ENCODE measurements at places on chromosomes 12 and 14. TPM values are rescaled to one million over a fixed set of nuclear protein-coding genes. Genes with fewer than 3 reads are reported as not detected.
A peak's percentile ranks its signal among the peaks of the same experiment; 100 is the strongest.

DNA sequence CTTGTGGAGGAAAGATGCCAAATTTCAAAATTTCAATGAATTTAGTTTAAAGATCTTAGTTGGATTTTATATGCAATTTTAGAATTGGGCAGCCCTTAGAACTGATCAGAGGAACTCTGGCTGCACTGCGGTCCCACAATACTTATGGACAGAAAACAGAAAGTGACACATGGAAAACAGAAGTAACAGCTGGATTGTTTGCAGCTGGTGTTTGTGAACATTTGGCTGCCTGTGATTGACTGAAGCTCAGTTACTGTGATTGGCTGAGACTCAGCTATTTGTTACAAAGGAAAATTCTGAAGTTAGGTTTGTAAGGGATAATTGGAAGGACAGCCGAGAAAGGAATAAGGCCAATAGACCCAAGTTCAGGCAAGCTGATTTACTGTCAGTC lies 10.0 kb upstream of the KRT86 start:
- no peaks in the 10 kb centered on the region for H3K4me1 ChIP-seq
- H3K27me3 ChIP-seq = peaks cover 5% of the 10 kb centered on the region
- H3K4me3 ChIP-seq = no peak overlapping the region
- no peak overlapping the region for H3K27ac ChIP-seq
- no peaks in the 10 kb centered on the region for H3K36me3 ChIP-seq

GRCh38 chr14:78254911-78255461 lies 84.8 kb downstream of the NRXN3 start:
- no peak overlapping the region for H3K4me3 ChIP-seq
- no peaks in the 10 kb centered on the region for H3K27me3 ChIP-seq
- H3K27ac ChIP-seq = no peak overlapping the region
- no peak for DNase-seq

GRCh38 chr14:89304972-89305703 lies 111.9 kb downstream of the FOXN3 start:
- H3K36me3 ChIP-seq = no peaks in the 10 kb centered on the region
- no peak overlapping the region for H3K4me3 ChIP-seq
- H3K27ac ChIP-seq = peak overlapping the region; percentile 78
- no peak for DNase-seq
- H3K27me3 ChIP-seq = no peaks in the 10 kb centered on the region

- peaks cover 24% of the 10 kb centered on the region for H3K4me1 ChIP-seq
- DNase-seq = no peak
- H3K27ac ChIP-seq = no peak overlapping the region
- no peak overlapping the region for H3K4me3 ChIP-seq
- no peaks in the 10 kb centered on the region for H3K27me3 ChIP-seq
These were observed 6.0 kb downstream of the STAT6 start for GRCh38 chr12:57105011-57105753.

DNA sequence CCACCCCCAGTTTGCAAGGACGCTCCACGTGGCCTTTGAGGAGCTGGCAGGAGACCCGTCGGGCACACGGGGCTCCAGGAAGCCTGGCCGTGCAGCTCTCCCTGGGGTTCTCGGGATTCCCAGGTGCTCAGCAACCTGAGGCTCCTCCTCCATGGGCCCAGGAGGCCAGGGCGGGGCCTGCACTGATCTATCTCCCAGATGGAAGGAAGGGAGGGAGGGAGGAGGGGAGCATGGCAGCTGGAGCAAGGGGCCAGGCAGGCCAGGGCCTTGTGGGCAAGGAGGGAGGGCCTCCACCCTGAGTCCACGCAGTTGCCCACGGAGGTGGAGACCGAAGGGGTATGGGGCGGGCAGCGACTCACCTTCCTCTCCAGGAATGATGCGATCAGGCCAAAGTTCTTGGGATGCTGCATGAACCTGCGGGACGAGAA lies 127.3 kb downstream of the RFLNA start:
- peak; percentile 81 for DNase-seq
- H3K4me1 ChIP-seq = peaks cover 32% of the 10 kb centered on the region
- H3K36me3 ChIP-seq = peaks cover 71% of the 10 kb centered on the region
- H3K27me3 ChIP-seq = no peaks in the 10 kb centered on the region
- peak overlapping the region; percentile 91 for H3K27ac ChIP-seq

Gene PAX9
- total RNA-seq = 0.78 TPM

Gene KIF5A
- 0.14 TPM for total RNA-seq

Data from upper lobe of right lung (tissue), 1 donor.